ENCODE measurements at places on chromosomes 4 and X. TPM values are rescaled to one million over a fixed set of nuclear protein-coding genes. Genes with fewer than 3 reads are reported as not detected.
A peak's percentile ranks its signal among the peaks of the same experiment; 100 is the strongest.

DNA sequence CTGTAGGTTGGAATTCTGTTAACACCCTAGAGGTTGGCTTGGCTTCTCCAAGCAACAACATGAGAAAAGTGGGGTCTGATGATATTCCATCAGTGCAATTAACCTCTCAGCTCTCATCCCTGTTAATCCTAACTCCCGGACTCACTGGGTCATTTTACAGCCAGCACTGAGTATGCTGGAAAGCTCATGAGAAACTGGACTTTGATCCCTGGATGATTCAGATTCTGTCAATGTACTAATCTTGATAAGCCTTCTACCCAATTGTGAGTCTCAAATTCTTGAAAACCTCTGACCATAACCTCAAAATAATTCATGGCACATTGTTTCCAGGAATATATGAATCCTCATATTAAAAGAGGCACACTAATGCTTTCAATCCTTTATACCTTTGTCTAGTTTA, 244.3 kb upstream of the DCAF8L1 start:
- H3K4me1 ChIP-seq, result no peaks in the 10 kb centered on the region
- no peak overlapping the region for H3K27ac ChIP-seq
- no peaks in the 10 kb centered on the region for H3K27me3 ChIP-seq

- no peak overlapping the region for H3K4me3 ChIP-seq
- H3K4me1 ChIP-seq, result no peaks in the 10 kb centered on the region
- H3K27ac ChIP-seq, result no peak overlapping the region
These were observed 37.0 kb upstream of the ZBTB33 start for GRCh38 chrX:120213438-120214265.

- DNase-seq, result no peak
- no peaks in the 10 kb centered on the region for H3K27me3 ChIP-seq
- no peaks in the 10 kb centered on the region for H3K4me1 ChIP-seq
- no peaks in the 10 kb centered on the region for H3K36me3 ChIP-seq
These were observed 84.8 kb downstream of the TMEM164 start for GRCh38 chrX:110087485-110088356.

- no peaks in the 10 kb centered on the region for H3K4me1 ChIP-seq
- no peaks in the 10 kb centered on the region for H3K27me3 ChIP-seq
- no peaks in the 10 kb centered on the region for H3K36me3 ChIP-seq
- DNase-seq, result no peak
- no peak overlapping the region for H3K4me3 ChIP-seq
These were observed 9.2 kb downstream of the MAMLD1 start for GRCh38 chrX:150372280-150372679.

DNA sequence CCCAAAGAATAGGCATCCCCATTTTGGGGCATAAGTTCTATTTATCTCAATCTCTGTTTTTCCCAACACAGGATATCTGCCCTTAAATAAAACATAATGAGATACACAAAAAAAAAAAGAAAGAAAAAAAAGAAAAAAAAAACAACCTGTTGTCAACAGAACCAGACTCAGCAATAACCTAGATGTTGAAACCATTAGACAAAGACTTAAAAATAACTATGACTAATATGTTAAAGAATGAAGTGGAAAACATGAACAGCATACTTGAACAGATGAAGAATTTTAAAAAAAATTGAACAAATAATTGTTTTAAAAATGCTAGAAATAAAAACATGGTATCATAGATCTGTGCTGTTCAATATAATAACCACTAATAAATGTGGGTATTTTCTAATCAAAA, 93.4 kb upstream of the RXFP1 start:
- no peaks in the 10 kb centered on the region for H3K4me1 ChIP-seq
- DNase-seq, result no peak
- no peak overlapping the region for H3K4me3 ChIP-seq
- H3K27me3 ChIP-seq, result no peaks in the 10 kb centered on the region
- no peaks in the 10 kb centered on the region for H3K36me3 ChIP-seq
- no peak overlapping the region for H3K27ac ChIP-seq

DNA sequence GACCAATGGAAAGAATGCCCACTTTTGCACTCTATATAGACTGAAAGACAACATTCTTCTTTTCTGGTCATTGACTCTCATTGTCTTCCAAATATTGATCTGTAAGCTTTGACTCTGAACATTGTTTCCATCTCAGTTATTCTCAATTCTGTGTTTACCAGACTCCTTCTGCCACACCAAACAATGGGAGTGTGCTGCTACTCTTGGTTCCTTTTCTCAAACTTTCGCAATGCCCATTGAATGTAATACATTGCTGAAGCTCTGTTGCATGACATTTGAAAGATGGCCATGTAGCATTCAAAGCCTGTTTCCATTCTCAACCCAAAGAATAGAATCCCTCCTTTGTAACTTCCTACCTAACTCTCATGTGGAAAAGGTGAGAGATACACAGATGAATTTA, 136.2 kb downstream of the BTC start:
- no peak overlapping the region for H3K27ac ChIP-seq
- DNase-seq, result no peak
- H3K4me3 ChIP-seq, result no peak overlapping the region
- no peaks in the 10 kb centered on the region for H3K36me3 ChIP-seq
- H3K27me3 ChIP-seq, result no peaks in the 10 kb centered on the region

- no peaks in the 10 kb centered on the region for H3K27me3 ChIP-seq
- H3K4me1 ChIP-seq, result no peaks in the 10 kb centered on the region
These were observed 32.7 kb downstream of the KIAA0232 start for GRCh38 chr4:6815029-6815836.

- no peaks in the 10 kb centered on the region for H3K27me3 ChIP-seq
- H3K4me1 ChIP-seq, result no peaks in the 10 kb centered on the region
- DNase-seq, result no peak
- H3K36me3 ChIP-seq, result no peaks in the 10 kb centered on the region
- no peak overlapping the region for H3K4me3 ChIP-seq
These were observed 66.0 kb upstream of the PHOX2B start for GRCh38 chr4:41814565-41814964.

GRCh38 chr4:3701271-3701734, 64.9 kb upstream of the ADRA2C start:
- DNase-seq, result no peak
- no peaks in the 10 kb centered on the region for H3K36me3 ChIP-seq
- peaks cover 18% of the 10 kb centered on the region for H3K4me1 ChIP-seq
- peak overlapping the region; percentile 40 for H3K27ac ChIP-seq
- no peak overlapping the region for H3K4me3 ChIP-seq

DNA sequence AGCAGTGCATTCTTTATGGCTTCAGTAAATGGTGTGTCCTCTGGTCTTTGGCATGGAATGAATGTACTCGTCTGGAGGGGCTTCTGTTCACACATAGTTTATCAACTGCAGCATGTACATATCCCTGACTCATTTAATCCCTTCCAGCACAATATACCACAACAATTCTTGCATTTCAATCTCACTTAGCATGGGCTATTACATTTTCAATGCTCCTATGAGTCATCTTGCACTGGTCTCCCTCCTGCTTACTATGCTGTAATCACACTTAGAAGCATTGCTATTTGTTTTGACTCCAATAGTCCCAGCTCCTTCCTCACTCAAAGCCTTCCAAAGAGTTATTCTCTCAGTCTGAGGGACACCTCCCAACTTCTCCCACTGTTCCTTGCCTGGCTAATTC, 180.9 kb upstream of the NUDT10 start:
- no peak overlapping the region for H3K4me3 ChIP-seq
- no peaks in the 10 kb centered on the region for H3K4me1 ChIP-seq
- no peaks in the 10 kb centered on the region for H3K27me3 ChIP-seq
- H3K36me3 ChIP-seq, result no peaks in the 10 kb centered on the region
- H3K27ac ChIP-seq, result no peak overlapping the region
- DNase-seq, result no peak

DNA sequence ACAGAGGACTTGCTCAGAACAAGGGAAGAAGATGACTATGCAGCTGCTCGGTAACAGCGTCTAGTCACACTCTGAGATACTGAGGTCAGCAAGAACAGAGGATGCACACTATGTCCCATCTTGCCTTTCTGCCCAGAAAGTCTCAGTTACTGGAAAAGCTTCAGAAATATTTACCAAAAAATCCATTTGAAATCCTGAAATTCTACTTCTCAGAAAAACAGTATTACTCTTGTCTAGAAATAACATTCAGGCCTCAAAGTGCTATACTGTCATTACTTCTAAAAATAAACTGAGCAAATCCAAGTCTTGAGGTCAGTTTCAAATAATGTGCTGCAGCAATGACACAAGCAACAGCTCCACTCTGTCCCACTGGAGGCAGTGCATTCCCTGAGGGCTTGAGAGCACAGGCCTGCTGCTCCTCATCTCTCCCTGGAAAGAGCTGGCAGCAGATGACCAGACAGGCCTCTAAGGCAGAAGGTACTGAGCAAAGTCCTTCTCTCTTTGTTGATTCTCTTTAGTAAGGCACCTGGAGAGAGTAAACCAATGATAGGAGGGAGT, 76.9 kb downstream of the CAMK2D start:
- peak; percentile 85 for DNase-seq
- peak overlapping the region; percentile 90 for H3K27ac ChIP-seq
- H3K4me3 ChIP-seq, result no peak overlapping the region
- H3K36me3 ChIP-seq, result no peaks in the 10 kb centered on the region

DNA sequence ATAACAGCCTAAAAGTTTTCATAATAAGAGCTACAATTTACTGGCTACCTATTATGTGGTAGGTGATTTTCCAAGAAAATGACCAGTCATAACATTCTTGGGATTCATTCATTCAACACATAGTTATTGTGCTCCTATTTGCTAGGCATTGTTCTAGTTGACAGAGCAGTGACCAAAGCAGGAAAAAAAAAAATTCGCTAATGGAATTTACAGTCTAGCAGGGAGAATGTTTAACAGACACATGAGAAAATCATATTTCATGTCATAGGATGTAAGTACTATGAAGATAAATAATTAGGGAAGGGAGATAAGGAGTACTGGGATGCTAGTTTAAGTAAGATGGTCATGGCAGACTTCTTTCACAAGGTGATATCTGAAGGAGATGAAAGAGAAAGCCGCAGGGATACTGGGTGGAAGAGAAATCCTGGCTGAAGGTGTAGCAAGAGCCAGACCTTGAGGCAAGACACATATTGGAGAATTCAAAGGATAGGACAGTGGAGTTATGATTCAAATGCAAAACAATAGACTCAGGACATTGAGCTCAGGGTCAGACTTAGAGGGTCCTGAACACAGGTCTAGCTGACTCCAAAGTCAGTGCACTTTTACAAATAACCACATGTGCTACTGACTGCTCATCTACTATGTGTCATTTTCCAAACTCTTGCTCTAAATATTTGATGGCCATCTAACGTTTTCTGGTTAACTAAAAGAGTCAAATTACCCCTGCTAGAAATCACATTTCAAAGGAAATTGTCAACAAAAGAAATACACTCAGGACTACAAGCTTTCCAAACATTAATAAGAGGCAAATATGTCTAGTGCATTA, 20.4 kb downstream of the SPCS3 start:
- peaks cover 2% of the 10 kb centered on the region for H3K4me1 ChIP-seq
- no peak overlapping the region for H3K27ac ChIP-seq
- no peaks in the 10 kb centered on the region for H3K36me3 ChIP-seq
- no peaks in the 10 kb centered on the region for H3K27me3 ChIP-seq

DNA sequence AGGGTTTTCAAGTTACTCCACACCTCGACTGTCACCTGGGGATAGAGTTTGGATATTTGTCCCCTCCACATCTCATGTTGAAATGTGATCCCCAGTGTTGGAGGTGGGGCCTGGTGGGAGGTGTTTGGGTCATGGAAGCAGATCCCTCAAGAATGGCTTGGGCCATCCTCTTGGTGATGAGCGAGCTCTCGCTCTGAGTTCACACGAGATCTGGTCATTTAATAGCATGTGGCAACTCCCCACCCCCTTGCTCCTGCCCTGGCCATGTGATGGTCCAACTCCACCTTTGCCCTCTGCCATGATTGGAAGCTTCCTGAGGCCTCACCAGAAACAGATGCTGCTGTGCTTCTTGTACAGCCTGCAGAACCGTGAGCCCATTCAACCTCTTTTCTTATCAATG, 8.3 kb downstream of the CTAG1A start:
- no peak overlapping the region for H3K27ac ChIP-seq
- DNase-seq, result no peak
- no peak overlapping the region for H3K4me3 ChIP-seq
- H3K4me1 ChIP-seq, result no peaks in the 10 kb centered on the region

DNA sequence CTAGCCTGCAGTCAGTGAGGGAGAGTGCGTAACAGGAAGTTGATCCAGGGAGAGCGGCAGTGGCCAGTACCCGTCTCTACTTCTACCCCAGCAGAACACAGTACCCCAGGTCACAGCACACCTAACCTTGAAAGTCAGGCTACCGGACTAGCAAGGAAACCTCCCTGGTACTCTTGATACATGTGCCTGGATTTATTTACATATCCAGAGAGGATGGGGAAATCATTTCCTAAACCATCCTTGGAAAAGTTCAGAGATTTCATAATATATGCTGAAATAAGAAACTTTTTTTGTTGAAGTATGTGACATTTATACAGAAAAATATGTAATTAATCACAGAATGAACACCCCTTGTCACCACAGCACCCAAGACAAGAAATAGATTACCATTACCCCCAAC, 24.5 kb downstream of the PRIMPOL start:
- no peak for DNase-seq
- no peaks in the 10 kb centered on the region for H3K27me3 ChIP-seq
- H3K36me3 ChIP-seq, result peaks cover 13% of the 10 kb centered on the region
- no peak overlapping the region for H3K27ac ChIP-seq
- no peaks in the 10 kb centered on the region for H3K4me1 ChIP-seq

GRCh38 chr4:153471698-153472093, 5.5 kb downstream of the TMEM131L start:
- no peak for DNase-seq
- H3K27ac ChIP-seq, result peak overlapping the region; percentile 41
- no peaks in the 10 kb centered on the region for H3K27me3 ChIP-seq
- H3K36me3 ChIP-seq, result peaks cover 9% of the 10 kb centered on the region
- H3K4me1 ChIP-seq, result no peaks in the 10 kb centered on the region

DNA sequence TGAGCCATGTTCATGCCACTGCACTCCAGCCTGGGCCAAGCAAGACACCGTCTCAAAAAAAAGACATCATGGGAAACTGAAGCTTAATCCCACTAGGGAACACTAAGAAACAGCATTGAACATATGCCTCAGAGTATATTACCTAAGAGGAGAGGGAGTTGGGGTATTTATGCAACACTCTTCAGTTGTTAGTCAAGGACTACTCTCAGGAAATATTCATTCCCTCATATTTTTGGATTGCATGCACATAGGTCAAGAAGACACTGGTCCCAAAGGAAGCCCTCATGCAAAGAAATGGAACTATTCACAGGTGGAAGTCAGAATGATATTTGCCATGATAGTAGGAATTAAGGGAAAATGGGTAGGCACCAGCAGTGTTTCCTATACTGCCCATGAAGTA, 22.8 kb upstream of the PAPSS1 start:
- no peak for DNase-seq
- no peaks in the 10 kb centered on the region for H3K27me3 ChIP-seq
- no peaks in the 10 kb centered on the region for H3K36me3 ChIP-seq
- no peak overlapping the region for H3K27ac ChIP-seq

The DCX gene
- not detected for total RNA-seq

The SMARCA5 gene
- total RNA-seq, result 15.5 TPM

The ATRX gene
- 117 TPM for total RNA-seq

The NUDT10 gene
- not detected for total RNA-seq

The TECRL gene
- total RNA-seq, result not detected

The ZCCHC4 gene
- 1.7 TPM for total RNA-seq

The IL2RG gene
- total RNA-seq, result 2.4 TPM

Data from ascending aorta (tissue), 2 donors.